NCI-H1417 treated with DMSO at 0.1 percent for 48 hours (cell line): ENCODE measurements at places on chromosomes 13 and 19.

DNA sequence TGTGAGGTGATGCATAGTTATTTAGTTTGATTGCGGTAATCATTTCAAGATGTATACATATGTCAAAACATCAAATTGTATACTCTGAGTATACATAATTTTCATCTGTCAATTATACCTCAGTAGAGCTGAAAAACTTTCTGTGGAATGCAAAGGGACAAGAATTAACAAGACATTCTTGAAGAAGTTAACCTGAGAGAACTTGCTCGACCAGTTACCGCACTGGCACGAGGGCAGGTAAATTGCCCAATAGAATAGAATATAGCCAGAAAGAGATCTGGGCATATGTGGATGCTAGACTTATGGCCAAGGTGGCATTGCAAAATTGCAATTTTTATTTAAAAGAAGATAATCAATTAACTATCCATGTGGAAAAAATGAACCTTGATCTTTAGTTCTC is 42.3 kb upstream of the GJB6 start:
- no peak for DNase-seq

GRCh38 chr13:109251956-109252355 is 534.4 kb downstream of the IRS2 start:
- no peak for DNase-seq

GRCh38 chr13:69556540-69557196 is 551.0 kb upstream of the ATXN8OS start:
- DNase-seq = no peak

- no peak for DNase-seq
Measured at GRCh38 chr13:85379433-85379832, 419.8 kb downstream of the SLITRK6 start.

GRCh38 chr13:35789335-35790165 is 313.1 kb upstream of the MAB21L1 start:
- DNase-seq = no peak

DNA sequence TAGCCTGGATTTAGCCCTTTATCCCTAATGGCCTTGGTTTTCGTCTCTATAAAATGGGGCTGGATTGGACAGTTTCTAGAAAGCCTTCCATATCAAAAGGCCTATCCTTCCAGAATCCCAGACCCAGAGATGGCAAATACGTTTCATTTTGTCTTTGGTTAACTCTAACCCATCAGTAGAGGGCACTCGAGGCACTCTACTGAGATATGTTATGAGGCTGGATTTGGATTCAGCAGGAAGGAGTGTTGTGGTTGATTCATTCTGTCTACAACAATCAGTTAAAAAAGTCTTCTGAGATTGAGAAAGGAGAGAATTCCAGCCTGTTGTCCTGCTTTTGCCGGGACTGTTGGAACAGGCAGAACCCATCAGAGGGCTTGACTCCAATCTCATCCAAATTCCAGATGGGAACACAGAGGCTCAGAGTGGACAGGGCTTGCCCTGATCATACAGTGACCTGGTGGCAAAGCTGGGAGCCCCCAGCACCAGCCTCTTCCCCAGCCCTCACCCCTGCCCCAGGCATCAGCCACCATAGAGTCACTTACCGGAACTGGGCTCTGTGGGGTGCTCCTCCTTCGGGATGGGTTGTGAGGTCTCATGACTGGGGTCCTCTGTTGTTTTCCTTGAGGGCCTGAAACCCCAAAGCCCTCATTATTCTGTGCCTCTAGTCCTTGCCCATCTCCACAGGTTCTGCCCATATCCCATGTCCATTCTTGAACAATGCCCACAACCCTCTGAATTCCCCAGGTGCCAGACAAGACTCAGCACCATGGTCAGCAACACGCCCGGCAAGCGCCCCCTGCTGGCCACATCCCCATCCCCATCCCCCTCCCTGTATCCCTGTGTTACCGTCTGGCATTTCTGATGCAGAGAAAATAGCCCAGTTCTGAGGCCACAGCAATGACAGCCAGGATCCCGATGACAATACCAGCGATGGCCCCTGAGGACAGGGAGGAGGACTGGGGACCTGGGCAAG is 12.3 kb upstream of the ZNF180 start:
- no peak for DNase-seq

- DNase-seq = no peak
Measured at GRCh38 chr19:49403404-49404187, 15.5 kb downstream of the KASH5 start.

DNA sequence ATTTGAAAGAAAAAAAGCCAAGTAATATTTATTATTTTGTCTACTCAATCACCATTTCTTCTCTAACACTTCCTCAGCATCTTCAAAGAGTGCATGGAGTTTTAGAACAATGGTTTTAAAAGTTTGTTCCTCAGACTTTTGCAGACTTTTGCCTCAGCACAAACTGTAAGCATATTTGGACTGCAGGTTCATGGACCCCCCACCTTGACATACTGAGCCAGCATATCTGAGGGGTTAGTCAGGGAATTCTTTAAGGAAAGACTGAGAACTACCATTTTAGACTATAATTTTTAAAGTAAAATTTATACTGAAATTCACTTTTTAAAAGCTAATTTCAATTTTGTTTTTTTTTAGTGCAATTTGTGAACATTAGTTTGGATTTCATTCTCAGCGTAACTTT is 1676.8 kb upstream of the PCDH20 start:
- no peak for DNase-seq

DNA sequence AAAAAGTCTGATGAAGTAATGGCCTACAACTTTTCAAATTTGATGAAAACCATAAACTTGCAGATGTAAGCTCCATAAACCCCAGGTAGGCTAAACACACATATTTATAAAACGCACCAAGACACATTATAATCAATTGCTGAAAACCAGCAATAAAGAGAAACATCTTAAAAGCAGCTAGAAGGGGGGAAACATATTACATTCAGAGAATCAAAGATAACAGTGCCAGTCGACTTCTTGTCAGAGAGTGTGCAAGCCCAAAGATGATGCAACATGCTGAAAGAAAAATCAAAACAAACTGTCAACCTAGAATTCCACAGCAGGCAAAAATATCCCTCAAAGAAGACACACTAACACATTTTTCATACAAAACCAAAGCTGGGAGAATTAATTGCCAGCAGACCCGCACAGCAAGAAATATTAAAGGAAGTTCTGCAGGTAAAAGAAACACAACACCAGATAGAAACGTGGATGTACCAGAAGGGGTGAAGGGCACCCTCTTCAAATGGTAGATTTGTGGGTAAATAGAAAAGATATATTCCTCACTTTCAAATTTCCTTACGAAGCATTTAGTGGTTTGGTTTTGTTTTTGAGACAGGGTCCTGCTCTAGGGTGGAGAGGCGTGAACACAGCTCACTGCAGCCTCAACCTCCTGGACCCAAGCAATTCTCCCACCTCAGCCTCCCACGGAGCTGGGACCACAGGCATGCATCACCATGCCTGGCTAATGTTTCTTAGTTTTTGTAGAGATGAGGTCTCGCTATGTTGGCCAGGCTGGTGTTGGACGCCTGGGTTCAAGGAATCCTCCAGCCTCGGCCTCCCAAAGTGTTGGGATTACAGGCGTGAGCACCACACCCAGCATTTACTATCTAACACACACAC is 16.5 kb upstream of the ATP1A3 start:
- DNase-seq = no peak

DNA sequence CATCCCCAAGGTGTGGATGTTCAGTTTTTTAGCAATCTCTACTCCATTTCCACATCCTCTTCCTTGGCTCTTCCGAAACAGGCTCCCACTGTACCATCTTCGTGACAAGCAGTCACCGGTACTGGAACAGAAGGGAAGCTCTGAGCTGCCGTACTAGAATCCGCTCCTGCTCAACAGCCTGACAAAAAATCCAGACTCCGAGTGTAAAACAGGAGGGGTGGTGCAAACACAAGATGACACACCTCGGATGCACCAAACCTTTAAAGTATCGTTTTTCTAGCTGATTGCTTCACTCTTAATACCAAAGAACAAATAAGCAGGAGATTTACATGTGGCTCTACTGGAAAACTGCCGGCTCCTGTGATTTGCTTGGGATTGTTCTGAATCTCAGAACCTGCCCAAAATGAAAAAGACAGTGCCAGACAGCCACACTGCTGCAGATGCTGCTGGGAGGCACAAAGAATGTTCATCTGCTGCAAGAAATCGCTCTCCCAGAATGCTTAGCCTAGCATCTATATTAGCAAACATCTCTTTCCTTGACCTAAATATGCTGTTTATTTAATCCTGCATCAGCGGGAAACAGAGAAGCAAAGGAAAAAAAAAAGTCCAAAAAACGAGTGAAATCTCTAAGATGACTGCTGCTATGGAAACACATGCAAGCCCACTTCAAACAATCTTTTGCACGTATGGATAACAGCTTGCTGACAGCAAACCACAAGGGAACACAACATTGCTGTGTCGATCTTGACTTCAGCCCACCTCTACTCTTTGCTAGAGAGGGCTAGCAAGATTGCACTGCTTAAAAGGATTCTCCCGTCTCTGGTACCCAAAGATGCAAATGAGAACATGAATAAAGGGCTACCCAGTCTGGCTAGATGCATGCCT is 38.0 kb upstream of the DOCK9 start:
- DNase-seq = no peak

- no peak for DNase-seq
Measured at GRCh38 chr19:47633517-47633916, 24.6 kb downstream of the BICRA start.

DNA sequence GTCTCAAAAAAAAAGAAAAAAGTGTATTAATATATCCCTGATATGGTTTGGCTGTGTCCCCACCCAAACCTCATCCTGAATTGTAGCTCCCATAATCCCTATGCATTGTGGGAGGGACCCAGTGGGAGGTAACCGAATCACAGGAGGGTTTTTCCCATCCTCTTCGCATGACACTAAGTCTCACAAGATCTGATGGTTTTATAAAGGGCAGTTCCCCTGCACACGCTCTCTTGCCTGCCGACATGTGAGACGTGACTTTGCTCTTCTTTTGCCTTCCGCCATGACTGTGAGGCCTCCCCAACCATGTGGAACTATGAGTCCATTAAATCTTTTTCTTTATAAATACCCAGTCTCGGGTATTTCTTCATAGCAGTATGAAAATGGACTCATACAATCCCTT is 17.7 kb downstream of the STK24 start:
- no peak for DNase-seq

DNA sequence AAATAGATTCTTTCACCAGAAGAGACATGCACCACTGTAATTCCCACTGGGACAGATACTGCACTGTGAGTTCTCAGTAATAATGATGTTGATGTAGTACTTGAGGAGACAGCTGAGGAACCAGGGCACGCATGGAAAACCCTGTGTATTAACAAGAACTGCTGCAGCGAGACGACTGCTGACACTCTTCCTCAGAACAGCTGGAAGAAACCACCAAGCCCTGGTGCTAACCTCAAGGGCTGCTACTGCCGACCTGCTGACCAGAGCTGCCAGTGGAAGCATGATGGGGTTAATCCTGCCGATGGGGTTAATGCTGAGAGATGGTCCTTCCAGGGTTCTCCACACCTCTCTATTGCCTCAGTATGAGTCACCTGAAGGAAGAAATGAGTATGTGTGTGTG is 45.6 kb downstream of the EDNRB start:
- no peak for DNase-seq

GRCh38 chr13:30120133-30120822 is 187.1 kb downstream of the KATNAL1 start:
- DNase-seq = no peak

- no peak for DNase-seq
Measured at GRCh38 chr13:93529961-93530360, 303.4 kb downstream of the GPC6 start.

DNA sequence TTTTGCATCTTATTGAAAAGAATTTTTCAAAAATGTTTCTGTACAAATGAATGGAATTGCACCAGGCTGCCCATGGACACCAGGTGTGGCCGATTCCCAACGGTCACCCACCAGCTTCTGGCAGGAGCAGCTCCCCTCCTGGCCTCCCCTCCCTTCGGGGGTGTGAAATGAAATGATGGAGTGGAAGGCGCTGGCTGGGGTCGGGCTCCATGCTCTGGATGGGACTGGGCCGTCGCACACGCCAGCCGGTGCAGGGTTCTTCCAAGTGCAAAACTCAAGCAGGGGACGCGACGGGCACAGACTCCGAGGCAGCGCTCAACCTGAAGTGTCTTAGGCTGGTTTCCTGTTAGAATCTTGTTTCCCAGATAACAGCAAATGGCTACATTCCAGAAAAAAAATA is 21.9 kb downstream of the C19orf44 start:
- DNase-seq = no peak

DNA sequence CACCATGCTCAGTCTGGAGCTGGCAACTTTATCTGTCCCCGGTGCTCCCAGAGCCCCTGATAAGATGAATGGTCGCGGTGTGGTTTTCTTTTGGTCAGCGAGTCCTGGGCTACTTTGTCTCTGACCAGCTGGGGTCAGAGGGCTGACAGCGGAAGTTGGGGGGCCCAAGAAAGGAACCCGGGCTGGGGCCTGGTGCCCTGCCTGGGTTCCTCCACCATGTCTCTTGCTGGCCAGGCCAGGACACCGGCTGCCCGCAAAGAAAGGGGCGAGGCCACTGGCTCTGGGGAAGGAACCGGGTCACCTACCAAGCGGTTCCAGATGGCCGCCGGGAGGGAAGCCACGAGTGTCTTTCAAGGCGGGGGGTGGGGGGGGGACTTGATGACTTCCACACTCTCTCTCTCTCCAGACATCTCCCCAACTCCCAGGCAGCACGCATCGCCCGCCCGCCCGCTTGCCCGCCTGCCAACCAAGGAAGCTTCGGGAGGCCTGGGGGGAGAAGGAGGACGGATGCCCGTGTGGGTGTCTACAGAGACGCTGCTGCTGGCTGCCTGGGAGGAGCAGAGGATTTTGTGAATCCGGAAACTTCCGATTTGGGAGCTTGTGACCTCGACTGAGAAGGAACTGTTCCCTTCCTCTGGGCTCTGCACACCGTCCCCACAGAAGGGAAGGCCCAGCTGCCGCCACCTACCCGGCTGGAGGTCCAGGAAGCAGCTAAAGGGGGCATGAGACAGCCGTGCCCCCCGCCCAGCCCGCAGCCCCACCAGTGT is 1.1 kb downstream of the PIP5K1C start:
- DNase-seq = no peak

- no peak for DNase-seq
Measured at GRCh38 chr19:3690551-3691371, 9.5 kb downstream of the PIP5K1C start.

GRCh38 chr13:112968380-112968909 is 569 bp upstream of the MCF2L start:
- peak; percentile 24 for DNase-seq
